Dermis microvascular lymphatic vessel endothelial cell (primary cell): ENCODE measurements at places on chromosomes 12 and 14. TPM values are rescaled to one million over a fixed set of nuclear protein-coding genes. Genes with fewer than 3 reads are reported as not detected.

NANOG gene
- not detected in 2 replicates for total RNA-seq

OR6C76 gene
- not detected in 2 replicates for total RNA-seq

PZP gene
- total RNA-seq: 0.25 and 0.26 TPM in 2 replicates

ZNF219 gene
- 2.6 and 4.2 TPM in 2 replicates for total RNA-seq

ACOT4 gene
- total RNA-seq: 0.13 and 0.26 TPM in 2 replicates

IL26 gene
- not detected in 2 replicates for total RNA-seq

FAM186B gene
- 0.13 TPM in 2 replicates for total RNA-seq
